ENCODE measurements at places on chromosomes 12 and 14.
A peak's percentile ranks its signal among the peaks of the same experiment; 100 is the strongest.

DNA sequence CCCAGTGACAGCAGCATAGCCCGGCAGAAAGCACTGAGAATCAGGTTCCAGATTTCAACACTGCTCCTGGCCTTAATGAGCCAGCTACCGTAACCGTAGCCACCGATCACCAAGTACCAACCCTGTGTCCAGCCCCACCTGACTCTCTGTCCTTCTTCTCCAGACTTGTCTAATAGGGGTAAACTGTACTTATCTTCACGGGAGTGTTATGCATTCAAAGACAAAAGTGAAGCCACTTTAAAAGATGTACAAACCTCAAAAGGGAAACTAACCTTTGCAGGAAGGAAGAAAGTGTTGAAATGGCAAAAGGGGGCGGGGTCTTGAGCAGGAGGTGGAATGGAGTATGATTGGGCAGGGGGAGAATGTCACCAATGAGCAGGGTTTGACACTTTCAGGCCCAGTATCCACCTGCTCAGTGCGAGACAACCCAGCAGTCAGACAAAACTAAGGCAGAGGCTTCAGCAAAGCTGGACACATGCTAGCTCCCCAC, 226.1 kb downstream of the CHST11 start:
- DNase-seq = no peak

DNA sequence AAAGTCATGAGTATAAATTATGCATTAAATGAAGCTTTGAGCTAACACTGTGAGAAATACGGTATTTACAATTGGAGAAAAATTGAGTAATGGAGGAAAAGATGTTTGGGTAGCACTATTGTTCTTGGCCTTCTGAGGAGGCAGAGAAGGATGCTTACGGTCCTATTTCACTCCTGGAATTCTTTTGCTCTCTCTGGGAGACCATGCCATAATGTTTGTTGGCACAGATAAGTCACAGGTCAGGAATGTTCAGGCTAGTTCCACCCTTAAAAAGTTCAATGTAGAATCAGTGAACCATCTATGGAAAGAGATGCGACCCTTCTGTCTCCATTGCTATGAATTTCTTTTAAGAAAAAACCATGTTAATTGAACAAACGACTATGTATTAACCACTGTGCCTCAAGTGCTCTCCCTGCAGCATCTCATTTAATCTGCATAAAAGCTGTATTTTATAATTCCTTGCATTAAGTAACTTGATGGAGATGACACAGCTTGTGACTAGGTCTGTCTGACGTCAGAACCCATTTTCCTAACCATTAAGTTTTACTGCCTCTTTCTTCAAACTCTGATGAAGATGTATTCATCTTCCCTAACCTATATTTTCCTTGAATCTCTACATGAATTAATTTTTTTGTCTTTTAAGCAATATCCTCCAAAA, 9.5 kb downstream of the BATF start:
- DNase-seq = no peak

- no peak for DNase-seq
Observed at GRCh38 chr14:34174973-34175372, 224.1 kb upstream of the EGLN3 start.

GRCh38 chr12:73589220-73589619, 948.4 kb upstream of the ATXN7L3B start:
- no peak for DNase-seq

GRCh38 chr12:123853396-123854070, 91.4 kb downstream of the DNAH10 start:
- DNase-seq = no peak

GRCh38 chr14:98903371-98903770, 368.6 kb downstream of the BCL11B start:
- no peak for DNase-seq

DNA sequence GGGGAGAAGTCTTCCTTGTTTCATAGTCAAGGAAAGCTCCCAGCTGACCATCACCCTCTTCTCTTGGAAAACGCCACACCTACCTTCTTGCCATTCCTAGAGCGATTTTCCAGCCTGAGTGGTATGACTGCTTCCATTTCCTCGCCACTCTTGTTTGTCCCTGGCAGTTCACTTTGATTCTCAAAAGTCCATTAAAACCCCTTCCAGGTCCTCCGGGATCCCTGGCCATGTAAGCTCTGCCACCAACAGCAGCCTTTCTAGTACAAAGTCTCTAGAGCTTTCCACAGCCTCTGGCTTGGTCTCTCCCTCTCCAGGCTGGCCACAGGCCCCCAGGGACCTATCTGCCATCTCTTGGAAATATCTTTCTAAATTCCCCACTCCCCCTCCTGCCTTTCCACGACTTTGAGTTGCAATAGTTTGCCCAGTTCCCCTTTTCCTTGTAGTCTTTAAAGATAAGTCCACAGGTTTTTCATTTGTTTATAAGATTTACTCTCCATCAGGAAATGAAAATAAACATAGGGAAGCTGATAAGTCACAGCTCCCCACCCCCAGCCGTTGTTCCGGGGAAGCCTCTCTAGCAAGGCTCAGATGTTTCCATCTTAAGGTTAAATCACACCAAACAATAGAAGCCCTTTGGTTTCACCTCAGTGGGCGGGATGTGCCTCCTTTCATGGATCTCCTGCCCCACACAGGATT, 42.9 kb upstream of the SINHCAF start:
- DNase-seq = no peak

- no peak for DNase-seq
Observed at GRCh38 chr12:26527682-26528081, 305.3 kb downstream of the ITPR2 start.

GRCh38 chr12:13204428-13204827, 7.9 kb downstream of the EMP1 start:
- no peak for DNase-seq

DNA sequence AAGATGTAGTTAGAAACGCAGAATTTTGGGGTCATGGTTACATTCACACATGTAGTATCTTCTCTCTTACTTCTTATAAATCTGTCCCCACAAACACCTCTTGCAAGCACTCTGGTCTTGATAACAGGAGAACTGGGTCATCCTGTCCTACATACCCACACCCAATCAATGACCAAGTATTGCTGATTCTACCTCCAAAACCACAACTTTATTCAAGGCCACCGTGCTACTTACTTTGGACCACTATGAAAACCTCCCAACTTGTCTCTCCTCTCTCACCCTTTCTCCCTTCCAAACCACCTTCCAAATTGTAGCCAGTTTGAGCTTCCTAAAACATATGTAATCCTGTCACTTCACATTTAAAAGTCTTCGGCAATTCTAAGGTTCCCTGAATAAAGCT, 5.4 kb downstream of the SERPINA11 start:
- DNase-seq = no peak

DNA sequence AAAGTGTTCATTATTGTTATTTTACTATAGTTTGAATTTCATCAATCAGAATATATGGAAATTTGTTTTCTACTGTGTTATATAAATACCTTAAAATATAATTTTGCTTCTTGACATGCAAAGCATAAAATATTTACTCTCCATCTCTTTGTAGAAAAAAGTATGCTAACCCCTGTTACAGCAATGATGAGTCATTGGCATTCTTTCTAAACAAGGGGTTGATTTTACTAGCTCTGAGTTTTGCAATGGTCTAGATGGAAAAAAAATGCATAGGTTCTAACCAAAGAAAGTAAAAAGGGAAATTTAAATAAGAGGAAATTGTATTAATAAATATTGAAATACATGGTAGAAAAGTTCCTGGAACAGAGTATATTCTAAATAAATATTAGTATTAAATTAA, 990.2 kb upstream of the ATXN7L3B start:
- DNase-seq = no peak

DNA sequence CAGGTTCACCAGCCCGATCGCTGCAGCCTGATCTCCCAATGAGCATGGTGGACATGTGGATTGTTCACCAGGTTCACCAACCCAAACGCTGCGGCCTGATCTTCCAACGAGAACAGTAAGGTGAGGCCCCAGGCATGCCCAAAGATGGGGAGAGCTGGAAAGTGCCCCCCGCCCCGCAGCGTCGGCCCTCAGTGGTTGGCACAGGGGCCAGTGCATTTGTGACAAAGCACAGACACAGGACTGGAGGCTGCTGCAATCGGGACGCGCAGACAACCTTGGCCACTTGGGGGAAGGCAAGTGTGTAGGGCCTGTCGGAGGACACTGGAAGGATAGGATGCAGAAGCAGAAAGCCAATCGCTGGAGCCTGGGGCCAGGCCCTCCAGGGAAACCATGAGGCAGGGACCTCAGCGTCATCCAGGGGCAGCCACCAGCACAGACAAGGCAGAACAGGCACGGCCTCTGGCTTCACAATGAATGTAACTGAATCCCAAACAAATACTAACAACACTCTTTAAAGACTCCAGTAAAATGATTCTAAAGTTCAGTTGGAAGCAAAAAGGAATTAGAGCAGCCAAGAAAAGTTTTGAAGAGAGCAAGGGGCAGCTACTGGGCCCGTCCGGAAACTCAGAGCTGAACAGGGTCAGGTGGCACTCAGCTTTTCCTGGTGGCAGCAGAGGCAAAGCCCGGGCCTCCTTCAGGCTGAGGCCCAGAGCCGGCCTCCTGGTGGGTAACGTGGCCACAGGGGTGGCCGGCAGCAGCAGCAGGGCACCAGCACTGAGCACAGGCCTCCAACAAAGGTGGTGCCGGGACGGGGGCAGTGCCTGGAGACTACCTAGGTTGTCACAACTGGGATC, 13.3 kb downstream of the BRF1 start:
- no peak for DNase-seq

DNA sequence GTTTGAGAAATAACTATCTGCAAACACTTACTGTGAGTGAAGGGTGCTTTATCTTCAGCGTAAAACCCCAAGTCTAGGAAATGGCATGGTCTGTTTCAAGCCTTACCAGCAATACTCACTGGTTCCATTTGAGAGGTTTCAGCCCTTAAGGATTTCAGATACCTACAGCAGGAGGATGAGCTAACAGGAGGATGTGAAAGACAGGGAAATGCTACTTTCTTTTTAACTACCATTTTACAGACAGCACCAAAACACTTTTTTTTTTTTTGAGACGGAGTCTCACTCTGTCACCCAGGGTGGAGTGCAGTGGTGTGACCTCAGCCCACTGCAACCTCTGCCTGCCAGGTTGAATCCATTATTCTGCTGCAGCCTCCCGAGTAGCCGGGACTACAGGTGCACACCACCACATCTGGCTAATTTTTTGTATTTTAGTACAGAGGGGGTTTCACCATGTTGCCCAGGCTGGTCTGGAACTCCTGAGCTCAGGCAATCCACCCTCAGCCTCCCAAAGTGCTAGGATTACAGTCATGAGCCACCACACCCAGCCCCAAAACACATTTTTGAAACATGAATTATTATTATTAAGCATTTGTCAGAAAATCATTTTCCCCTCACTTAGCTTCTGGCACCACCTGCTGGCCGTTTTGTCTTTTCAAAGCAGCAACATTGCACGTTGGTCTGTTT, 4.6 kb downstream of the MTRFR start:
- peak; percentile 24 for DNase-seq

DNA sequence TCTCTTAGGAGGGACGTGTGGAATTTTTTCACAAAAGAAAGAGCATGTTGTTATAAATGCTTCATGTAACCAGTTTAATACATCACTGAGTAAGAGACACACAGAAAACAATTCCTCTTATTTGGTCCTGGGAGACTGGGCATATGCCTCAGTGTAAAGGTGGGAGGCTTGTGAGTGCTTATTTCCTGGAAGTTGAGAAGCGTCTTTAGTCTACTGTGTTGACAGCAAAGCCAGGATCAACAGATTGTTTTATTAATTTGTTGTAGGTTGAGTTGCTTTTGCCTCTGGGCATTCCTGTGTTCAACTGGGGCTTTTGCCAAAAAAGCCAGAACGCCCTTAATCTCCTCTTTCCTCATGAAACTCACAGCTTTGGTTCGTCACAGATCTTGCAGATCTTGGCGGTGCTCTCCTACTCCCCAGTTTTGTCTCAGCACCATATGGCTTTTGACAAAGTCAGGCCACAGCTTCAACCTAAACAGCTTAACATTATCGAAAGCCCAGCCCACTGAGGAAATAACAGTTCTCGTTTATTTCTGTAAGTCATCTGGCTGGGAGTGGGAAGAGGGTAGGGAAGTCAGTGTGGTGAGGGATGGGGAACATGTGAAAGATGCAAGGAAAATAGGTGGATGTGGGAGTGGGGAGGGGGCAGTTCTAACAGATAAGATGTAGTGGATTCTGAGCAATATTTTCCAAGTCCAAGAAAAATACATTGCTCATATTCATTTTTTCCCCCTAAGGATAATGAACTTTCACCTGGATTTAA, 227.2 kb downstream of the DACT1 start:
- peak; percentile 92 for DNase-seq

- no peak for DNase-seq
Observed at GRCh38 chr12:89212339-89212771, 139.9 kb downstream of the DUSP6 start.

DNA sequence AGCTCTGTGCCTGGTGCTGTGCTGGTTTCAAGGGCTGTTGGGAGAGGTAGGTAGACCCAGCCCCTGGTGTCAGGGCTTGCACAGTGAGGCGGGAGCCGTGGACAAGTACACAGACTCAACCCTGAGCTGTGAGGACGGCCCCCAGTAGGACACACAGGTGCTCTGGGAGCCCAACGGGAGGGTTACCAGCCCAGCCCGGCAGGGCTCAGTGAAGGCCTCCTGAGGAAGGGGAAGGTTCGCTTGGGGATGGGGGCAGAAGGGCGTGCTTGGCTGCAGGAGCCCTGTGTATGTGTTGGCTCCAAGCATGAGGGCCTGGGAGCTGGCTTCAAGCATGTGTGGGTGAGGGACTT, 58.9 kb downstream of the SLC25A47 start:
- DNase-seq = no peak

DNA sequence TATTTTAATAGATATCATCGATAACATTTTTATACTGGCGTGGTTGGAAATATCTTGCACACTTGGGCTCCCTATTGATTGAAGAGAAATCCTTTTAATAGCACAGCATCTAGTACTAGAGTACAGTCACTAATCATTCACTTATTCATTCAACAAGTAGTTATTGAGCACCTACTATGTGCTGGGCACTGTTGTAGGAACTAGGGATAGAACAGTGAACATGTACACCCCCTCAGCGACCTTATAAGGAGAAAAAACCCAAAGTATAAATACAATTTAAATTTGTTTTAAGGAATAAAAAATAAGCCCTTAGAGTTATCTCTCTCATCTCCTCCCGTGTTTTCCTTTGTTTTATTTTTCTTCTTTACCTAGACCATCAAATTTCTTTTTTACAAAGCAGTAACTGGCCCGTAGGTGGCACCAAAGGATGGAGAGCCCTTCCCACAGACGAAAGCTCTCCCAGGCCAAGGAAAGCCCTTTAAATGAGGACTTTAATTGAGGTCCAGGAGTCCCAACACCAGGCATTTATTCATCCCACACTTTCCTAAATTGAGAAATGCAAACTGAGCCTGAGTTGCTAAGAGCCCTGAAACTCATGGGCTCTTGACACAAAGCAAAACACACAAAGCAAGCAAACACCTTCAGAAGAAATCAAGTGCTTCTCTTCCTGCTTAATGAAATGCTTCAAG, 29.0 kb downstream of the PEBP1 start:
- DNase-seq = peak; percentile 2

DNA sequence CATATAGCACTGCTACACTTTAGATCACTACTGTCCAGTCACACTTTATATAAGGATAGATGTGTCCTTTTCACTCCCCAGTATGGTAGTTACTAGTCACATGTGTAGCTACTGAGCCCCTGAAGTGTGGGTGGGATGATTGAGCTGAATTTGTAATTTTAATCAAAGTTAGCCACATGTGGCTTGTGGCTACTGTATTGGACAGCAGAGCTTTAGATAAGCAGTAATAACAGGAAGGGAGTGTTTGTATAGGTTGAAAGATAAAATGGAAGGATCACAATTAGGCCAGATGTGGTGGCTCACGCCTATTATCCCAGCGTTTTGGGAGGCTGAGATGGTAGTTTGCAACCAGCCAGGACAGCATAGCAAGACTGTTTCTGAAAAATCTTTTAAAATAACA, 23.5 kb downstream of the NAA30 start:
- no peak for DNase-seq

- DNase-seq = no peak
Observed at GRCh38 chr12:6476489-6476888, 6.0 kb upstream of the VAMP1 start.
